ENCODE measurements at places on chromosomes 1 and 21. TPM values are rescaled to one million over a fixed set of nuclear protein-coding genes. Genes with fewer than 3 reads are reported as not detected.

DENND2D gene
- 1.5 TPM for polyA plus RNA-seq

DNA sequence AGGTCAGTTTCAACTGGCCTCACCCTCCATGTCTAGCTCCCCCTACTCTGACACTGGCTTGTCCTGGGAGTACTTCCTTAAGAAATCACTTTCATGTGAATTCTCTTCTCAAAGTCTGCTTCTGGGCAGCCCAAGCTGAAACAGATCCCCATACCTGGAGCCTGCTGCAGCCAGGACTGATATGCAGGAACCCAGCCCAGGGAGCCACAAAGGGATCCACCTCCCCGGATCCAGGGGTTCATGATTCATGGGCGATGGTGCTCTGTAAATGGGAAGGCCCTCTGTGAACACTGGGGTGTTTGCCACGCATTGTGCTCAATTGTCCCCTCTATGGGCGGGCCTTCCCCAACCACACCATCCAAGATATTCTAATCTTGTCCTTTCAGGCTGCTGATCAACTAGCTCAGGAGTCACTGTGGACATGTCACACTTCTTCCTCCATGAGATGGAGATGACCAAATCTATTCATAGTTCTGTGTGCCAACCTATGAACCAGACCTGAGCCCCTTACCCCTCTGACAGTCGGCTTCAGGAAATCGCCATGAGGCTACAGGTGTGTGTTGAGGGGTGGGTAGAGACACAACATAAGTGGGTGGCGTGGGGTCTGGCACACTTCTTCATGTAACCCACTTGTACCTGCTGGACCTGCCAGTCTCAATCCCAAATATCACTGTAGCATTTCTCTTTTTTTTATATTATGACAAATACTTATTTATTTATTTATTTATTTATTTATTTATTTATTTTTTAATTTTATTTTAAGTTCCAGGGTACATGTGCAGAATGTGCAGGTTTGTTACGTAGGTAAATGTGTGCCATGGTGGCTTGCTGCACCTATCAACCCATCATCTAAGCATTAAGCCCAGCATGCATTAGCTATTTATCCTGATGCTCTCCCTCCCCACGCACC, 41.8 kb downstream of the RUNX3 start:
- DNase-seq, result no peak

- no peak for DNase-seq
Measured at GRCh38 chr1:197399755-197400521, 131.9 kb downstream of the CRB1 start.

GRCh38 chr1:183033205-183033604, 10.0 kb downstream of the LAMC1 start:
- no peak for DNase-seq

DNA sequence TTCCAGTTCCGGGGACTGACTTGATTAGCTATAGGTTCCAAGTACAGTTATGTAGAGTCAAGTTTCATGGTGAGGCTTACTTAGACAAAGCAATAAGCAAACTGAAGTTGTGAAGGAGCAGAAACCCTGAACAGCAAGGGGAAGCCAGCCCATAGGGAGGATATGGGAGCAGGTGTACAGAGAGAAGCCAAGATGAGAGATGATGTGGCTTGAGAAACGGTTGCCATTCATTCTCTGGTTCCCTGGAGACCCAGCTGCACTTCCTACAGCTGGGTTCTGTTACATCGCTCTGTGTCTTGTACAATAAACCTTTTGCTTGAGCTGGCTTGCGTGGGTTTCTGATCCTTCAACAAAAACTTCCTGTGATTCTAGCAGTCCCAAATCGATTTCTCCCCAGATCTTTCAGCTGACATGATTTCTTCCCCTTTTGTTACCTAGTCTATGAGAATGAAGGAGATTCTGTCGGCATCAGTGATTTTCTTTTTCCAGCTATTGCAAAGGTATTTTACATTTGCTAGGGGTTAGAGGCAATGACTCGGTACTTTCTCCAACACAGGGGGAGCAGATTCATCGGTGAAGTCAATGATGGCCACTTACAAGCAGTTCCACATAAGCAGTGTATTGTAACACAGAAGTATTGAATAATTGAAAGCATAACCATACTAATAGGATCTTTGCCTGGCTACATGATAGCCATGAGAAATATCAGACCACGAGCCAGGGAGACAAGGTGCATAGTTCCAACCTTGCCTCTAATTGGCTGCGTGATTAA, 67.3 kb downstream of the URB2 start:
- peak; percentile 69 for DNase-seq

AMPD1 gene
- polyA plus RNA-seq, result 165 TPM

- no peak for DNase-seq
Measured at GRCh38 chr1:230136453-230137336, 69.7 kb downstream of the GALNT2 start.

ODR4 gene
- polyA plus RNA-seq, result not detected

DNA sequence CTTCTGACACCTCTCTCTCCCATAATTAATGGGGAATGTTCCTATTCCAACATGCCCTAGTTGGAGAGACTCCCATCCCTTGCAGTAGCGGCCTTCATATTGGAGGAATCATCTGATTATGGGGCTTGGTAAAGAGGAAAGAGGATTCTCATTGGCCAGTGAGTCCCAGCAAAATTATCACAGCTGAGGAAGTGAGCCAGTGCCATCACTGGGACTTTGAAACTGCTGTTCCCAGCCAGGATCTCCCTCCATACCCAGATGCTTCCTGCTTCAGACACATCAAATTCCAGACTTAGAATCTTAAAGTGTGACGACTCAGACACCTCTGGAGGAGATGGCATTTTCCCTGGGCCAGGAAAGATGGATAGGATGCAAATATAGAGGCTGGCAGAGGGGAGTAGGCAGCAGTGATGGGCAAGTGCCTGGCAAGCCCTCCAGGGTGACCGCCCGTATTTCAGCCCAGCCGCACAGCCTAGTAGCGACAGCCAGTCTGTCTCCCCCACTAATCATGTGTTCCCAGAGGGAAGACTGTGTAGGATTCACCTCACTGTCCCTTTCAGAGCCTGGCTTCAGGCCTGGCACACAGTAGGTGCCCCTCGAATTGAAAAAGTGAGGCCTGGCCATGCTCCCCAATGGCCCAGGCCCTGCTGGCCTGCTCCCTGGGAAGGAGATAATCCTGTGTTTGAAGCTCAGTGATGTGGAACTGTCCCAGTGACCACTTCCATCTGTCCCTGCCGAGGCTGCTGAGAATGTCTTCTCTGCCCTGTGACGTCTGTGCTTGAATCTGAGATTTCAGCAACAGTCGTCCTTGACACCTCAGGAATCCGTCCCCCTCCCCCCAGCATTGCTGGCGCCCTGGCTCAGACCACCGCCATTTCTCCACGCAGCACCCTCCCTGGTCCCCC, 41.2 kb upstream of the MAGOH start:
- no peak for DNase-seq

Data from muscle of arm (tissue), 14 donors.